ENCODE measurements at places on chromosomes 3 and 15. TPM values are rescaled to one million over a fixed set of nuclear protein-coding genes. Genes with fewer than 3 reads are reported as not detected.

ADAM10 gene
- total RNA-seq = 58.7 TPM

GRCh38 chr15:85419161-85419560 lies 38.8 kb downstream of the AKAP13 start:
- DNase-seq = no peak

GRCh38 chr15:67878712-67879206 lies 38.9 kb upstream of the RNU6-1 start:
- DNase-seq = no peak

DNA sequence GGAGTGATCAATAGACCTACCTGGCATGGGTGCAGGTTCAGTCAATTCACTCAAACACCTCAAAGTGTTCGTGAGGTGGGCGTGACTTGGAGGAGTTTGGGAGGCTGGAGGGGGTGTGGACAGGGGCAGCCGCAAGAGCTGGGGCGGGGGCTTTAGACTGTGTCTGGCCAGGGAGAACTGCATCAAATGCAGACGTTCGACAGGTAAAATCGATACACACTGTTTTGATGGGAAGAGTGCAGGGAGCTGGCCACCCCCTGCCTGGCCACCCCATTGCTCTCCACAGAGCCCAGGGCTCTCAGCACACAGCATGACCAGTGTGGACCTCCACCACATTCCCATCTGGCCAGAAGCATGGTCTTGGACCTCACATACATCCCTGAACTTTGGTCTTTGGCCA lies 412.1 kb downstream of the OCA2 start:
- DNase-seq = no peak

DNA sequence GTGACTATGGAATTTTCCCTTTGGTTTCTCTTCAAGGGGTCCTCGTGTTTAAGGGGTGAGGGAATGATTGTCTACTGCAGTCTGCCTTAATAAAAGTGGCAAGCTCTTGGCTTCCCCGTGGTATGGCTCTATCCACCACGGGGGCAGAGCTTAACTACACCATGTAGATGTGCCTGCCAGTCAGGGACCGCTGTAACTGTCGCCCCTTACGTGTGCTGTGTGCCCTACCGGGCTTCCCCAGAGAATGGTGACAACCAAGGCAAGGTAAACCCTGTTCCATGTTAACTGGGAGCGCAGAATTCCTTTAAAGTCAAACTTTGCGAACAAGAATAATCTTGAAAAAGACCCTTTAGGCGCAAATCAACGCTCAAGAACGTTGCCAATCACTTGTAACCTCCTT lies 966 bp upstream of the C3orf80 start:
- no peak for DNase-seq

GRCh38 chr3:164451072-164451910 lies 627.0 kb downstream of the SI start:
- DNase-seq = no peak

SAMD7 gene
- not detected for total RNA-seq

SNX22 gene
- total RNA-seq = 2.0 TPM

PDZRN3 gene
- 23.1 TPM for total RNA-seq

DNA sequence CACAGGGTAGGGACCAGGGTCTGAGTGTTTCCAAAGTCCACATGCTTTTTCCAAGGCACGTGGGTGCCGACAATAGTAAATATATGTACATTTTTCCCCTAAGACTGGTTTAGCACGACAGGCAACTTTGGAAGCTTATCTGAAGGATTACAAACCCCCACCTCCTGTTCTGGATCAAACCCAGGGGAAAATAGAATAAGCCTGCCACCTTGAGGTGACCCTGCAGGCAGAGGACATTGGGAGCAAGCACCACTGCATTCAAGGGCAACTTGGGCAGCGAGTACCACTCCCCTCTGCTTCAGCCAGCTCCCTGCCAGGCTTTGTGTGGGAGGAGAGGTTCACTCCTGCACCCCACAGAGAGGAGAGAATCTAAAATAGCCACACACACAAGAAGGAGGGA lies 44.8 kb downstream of the KBTBD12 start:
- peak; percentile 40 for DNase-seq

DNA sequence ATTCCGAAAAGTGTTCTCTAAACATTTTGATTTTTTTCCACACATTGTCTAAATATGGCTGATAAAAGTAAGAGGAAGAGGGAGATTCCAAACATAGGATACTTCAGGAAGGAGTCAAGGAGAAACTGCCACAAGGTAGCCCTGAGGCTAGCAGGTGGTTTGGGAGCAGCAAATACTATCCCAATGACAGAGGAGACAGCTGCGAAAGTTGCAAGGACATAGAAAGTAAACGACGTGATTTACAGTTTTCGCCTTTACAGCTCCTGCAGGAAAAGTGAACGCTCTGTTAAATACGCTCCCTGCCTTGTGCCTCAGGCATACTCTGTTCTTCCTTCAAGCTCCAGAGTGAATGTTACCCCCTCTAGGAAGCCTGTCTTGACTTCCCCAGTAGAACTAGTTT lies 3.7 kb upstream of the FETUB start:
- DNase-seq = no peak

NEK10 gene
- 56.9 TPM for total RNA-seq

NAALADL2 gene
- 15.6 TPM for total RNA-seq

DNA sequence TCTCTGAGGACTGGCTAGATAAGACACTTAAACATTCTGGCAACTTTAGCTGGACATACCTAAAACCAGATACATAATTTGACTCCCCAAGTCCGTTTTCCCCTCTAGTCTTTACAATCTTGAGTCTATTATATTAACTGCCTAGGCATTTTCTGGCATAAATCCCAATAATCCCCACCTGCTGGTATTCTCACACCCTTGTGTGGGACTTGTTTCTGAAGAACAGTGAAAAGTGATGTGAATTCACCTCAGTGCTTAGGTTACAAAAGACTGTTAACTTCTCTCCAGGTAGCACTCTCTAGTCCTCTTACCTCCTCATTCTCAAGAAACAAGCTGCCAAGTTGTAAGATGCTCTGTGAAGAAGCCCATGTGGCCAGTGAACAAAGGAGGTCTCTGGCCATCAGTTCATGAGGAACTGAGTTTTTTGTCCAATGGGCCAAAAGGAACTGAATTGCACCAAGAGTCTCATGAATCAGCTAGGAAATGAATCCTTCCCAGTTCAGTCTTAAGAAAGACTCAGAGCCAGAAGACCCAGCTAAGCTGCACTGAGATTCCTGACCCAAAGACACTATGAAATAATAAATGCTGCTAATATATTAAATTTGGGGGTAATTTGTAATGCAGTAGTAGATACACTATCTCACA lies 4.1 kb downstream of the OSBPL11 start:
- no peak for DNase-seq

GRCh38 chr3:72018343-72018984 lies 233.5 kb upstream of the PROK2 start:
- no peak for DNase-seq

GOLGA6B gene
- 18.0 TPM for total RNA-seq

CYP1A1 gene
- 0.19 TPM for total RNA-seq

CLRN1 gene
- 0.43 TPM for total RNA-seq

DNA sequence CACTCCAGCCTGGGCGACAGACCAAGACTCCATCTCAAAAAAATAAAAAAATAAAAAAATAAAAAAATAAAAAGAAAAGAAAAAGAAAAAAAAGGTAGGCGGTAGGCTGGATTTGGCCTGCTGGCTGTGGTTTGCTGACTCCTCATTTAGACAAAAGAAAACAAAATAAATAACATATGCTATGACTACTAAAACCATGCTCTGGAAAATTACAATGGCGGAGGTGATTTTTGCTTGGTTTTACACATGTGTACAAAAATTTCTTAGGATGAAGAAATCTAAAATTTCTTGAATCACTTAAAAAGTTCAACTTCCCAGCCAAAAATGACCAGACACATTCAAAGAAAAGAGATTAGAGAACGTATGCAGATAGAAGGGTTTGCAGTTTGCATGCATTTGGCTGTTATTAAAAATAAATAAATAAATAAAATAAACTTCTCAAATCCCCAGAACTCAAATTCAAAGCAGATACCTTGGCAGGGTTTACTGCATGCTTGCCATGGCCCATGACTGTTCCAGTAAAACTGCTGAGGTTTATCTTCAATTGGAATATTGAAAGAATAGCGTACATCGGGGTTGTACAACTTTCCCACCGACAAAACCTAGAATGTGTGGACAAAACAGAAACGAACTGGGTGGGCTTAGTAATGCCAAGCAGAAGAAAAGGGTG lies 65.9 kb downstream of the ADAMTS9 start:
- DNase-seq = no peak

ADPRH gene
- 8.6 TPM for total RNA-seq

All from testis (tissue), 5 donors.